Cardiac muscle cell (in vitro differentiated cells and primary cell): ENCODE measurements at places on chromosomes 5 and 9. TPM values are rescaled to one million over a fixed set of nuclear protein-coding genes. Genes with fewer than 3 reads are reported as not detected.

DNA sequence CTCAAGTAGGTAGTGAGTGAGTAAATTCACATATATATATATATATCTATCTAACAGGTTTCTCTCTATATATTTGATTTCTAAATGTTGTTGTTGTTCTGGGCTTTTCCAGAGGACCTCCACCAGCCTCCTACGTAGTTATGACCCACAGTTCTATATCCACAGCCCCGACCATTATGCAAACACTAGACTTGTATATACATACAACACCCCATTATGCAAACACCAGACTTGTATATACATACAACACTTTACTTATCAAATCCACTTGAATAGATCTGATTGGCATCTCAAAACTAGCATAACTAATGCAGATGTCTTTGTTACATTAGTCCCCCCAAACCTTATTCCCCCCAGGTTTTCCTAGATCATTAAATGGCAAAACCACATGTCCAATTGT is 108.7 kb downstream of the JAKMIP2 start:
- H3K27ac ChIP-seq = no peak overlapping the region
- no peak overlapping the region for H3K4me3 ChIP-seq
- no peaks in the 10 kb centered on the region for H3K27me3 ChIP-seq

- no peaks in the 10 kb centered on the region for H3K27me3 ChIP-seq
- no peaks in the 10 kb centered on the region for H3K36me3 ChIP-seq
- H3K4me1 ChIP-seq = peaks cover 6% of the 10 kb centered on the region
- H3K4me3 ChIP-seq = no peak overlapping the region
- no peak overlapping the region for H3K27ac ChIP-seq
These were observed 299.3 kb downstream of the DIRAS2 start for GRCh38 chr9:90343366-90343765.

DNA sequence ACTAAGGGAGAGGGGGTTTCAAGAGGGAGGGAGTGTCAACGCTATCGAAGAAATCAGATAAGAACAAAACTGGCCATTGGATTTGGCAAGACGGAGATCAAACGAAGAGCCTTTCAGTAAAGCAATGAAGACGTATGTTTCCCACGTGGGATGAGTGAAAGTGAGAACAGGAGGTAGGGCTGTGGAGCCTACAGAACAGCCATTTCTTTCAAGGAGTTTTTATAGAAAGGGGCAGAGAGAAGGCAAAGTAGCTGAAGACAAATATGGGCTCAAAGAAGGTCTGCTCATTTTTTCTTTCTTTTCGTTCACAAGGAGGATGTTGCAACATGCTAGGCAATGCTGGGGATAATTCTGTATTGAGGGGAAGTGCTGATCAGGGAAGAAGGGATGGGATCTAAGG is 98.3 kb downstream of the SUSD1 start:
- no peak overlapping the region for H3K27ac ChIP-seq
- no peaks in the 10 kb centered on the region for H3K27me3 ChIP-seq
- no peak overlapping the region for H3K4me3 ChIP-seq
- peak; percentile 34 for DNase-seq

BTNL8 gene
- total RNA-seq = not detected in 2 replicates

- H3K27ac ChIP-seq = no peak overlapping the region
- no peaks in the 10 kb centered on the region for H3K4me1 ChIP-seq
- no peaks in the 10 kb centered on the region for H3K27me3 ChIP-seq
These were observed 42.4 kb downstream of the CPLANE1 start for GRCh38 chr5:37206736-37207135.

GRCh38 chr9:131348631-131349521 is 45.0 kb upstream of the PRRC2B start:
- no peak overlapping the region for H3K27ac ChIP-seq
- no peak for DNase-seq
- no peaks in the 10 kb centered on the region for H3K36me3 ChIP-seq
- H3K27me3 ChIP-seq = no peaks in the 10 kb centered on the region
- H3K4me3 ChIP-seq = no peak overlapping the region
